Uterus (tissue), 4 donors: ENCODE measurements at places on chromosomes 16 and 17.

- no peak for DNase-seq
Observed at GRCh38 chr17:28665994-28666393, 4.0 kb downstream of the SUPT6H start.

GRCh38 chr17:38709864-38710603 lies 5.0 kb downstream of the MLLT6 start:
- no peak for DNase-seq

DNA sequence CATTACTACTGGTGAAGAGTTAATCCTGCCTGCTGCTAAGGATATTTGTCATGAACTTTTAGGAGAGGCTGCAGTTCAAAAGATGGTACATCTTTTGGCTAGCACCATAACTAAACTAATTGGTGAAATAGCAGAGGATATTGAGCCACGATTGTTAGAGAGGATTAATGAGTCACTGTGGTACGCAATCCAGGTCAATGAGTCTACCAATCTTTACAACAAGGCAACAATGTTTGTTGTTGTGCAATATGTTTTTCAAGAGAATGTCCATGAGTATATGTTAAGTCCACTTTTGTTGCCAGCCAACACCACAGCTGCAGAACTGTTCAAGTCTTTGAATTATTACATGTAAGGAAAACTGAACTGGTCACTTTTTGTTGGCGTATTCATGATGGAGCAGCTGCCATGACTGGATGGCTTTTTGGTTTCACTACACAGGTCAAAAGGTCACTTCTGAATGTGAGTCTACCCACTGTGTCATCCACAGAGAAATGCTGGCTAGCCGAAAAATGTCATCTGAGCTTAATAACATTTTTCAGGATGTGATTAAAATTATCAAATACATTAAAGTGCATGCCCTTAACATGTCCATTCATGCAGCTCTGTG lies 402.6 kb upstream of the KIF2B start:
- no peak for DNase-seq

- DNase-seq, result no peak
Observed at GRCh38 chr16:53829186-53829747, 125.3 kb downstream of the FTO start.

DNA sequence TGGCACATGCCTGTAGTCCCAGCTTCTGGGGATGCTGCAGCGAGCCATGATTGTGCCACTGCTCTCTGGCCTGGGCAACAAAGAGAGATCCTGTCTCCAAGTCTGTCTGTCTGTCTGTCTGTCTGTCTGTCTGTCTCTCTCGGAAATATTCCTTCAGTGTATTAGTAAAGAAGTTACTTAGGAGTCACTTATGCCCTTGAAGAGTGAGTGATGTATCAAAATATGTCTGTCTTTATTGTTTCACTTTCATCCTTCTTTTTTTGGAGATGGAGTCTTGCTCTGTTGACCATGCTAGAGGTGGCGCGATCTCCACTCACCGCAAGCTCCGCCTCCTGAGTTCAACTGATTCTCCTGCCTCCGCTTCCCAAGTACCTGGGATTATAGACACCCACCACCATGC lies 410.5 kb downstream of the WWOX start:
- no peak for DNase-seq

GRCh38 chr17:61627658-61628057 lies 36.6 kb upstream of the NACA2 start:
- no peak for DNase-seq

DNA sequence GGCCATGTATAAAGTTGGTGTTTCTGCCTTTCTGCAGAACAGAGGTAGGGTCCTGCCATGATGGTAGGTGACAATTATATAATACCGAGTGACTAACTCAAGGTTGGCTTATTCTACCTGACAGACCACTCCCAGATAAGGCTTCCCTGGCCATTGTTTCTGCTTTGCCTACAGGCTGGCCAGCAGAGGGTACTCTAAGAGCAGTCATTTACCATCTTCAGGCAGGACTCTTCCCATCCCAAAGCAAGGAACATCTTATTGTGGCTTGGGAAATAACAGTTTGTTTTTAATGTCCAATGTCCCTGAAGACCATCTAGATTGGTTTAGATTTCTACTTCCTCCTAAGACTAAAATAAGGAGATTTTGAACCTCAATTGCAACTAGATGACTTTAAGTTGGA lies 74.1 kb downstream of the SNX11 start:
- no peak for DNase-seq

DNA sequence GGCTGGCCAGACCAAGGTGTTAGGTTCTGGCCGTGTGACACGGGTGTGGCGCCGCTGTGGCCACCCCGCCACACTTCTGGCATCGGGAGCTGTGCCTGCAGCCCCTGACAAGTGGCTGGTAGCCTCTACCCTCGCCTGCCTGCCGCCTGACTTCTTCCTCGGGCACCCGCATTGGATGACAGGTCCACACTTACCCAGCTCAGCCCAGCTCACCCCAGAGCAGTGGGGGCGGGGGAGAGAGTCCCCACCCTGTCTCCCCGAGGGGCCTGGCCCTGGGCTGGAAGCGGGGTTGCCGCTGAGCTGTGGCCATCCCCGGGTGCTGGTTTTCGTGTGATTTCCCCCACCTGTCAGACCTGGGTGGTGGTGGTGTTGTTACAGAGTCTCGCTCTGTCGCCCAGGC lies 53.9 kb upstream of the ACSF3 start:
- no peak for DNase-seq

GRCh38 chr17:58047376-58048150 lies 35.7 kb upstream of the DYNLL2 start:
- no peak for DNase-seq

DNA sequence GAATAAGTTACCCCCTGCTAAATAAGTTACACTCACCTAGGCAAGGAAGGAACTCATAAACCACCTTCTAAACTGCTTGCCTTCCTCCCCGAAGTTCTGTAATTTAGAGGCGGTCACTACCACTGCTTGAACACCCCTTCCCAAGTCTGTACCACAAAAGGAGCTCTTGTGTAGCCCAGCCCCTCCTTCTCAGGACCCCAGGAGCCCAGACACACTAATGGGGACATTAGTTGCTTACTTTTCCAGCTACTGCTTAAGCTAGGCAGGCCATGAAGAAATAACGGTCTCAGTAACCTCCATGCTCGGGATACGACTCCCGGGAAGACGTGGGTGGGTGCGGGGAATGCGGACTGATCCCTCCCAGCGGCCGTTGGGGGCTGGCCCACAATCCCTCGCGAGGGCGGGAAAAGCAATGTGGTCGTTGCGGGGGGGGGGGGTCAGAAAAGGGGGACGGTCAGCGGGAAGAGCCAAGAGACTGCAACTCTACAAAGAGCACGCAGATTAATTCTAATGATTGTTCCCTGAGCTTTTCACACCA lies at the start of gene TEX14:
Gene TEX14 (minus strand): TSS at position 345 of the 538 bp plus-strand sequence. CDS start 40,044 bp downstream, outside the sequence.
- peak; percentile 14 for DNase-seq

GRCh38 chr17:1197379-1197778 lies 17.6 kb upstream of the ABR start:
- peak; percentile 37 for DNase-seq

DNA sequence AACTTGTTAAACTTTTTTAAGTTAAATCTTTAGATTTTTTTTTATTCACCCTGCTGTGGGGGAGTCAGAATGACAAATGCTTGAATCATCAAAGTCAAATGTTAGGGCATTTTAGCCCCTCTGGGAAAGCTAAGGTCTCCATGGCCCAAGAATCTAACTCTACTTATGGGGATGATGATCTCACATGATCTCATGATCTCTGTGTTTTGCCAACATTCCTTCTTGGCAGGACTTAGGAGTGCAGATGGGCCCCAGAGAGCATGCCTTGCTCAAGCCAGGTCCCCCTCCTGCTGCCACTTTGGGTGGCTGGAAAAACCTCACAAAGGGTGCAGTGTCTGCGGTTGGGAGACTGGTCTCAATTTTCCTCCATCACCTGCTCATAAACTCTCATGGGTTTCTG lies 108.6 kb downstream of the PRKCB start:
- no peak for DNase-seq

DNA sequence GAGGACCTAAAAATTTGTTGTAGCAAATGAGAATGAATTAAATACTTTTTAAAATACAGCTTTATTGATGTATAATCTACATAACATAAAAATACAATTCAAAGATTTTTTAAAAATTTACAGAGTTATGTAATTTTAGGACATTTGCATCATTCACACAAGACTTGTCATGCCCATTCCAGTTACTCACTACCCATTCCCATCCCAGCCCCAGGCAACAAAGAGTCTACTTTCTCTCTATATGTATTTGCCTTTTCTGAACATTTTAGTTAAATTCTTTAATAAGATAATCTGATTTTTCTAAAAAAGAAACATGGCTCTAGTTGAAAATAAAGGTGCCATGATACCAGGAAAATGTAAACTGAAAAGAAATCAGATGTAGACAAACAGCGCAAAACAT lies 354.2 kb downstream of the PMP22 start:
- no peak for DNase-seq

GRCh38 chr17:73510981-73511718 lies 133.1 kb downstream of the SDK2 start:
- no peak for DNase-seq

DNA sequence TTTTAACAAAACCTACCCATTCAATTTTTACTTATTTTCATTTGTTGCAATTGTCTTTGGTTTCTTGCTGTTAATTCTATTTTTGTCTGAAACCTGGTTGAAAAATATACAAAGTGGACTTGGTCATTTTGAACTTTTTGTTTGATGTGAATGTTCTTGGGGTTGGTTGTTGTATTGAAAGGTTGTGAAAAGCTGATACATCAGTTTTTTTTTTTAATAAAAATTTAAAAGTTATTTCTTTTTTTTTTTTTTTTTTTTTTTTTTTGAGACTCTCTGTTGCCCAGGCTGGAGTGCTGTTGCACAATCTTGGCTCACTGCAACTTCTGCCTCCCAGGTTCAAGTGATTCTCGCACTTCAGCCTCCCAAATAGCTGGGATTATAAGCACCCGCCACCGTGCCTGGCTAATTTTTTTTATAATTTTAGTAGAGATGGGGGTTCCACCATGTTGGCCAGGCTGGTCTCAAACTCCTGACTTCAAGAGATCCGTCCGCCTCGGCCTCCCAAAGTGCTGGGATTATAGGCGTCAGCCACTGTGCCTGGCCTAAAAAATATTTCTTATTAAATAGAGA lies 28.9 kb downstream of the WIPF2 start:
- no peak for DNase-seq

- no peak for DNase-seq
Observed at GRCh38 chr16:15879255-15879811, 9.1 kb downstream of the CEP20 start.

DNA sequence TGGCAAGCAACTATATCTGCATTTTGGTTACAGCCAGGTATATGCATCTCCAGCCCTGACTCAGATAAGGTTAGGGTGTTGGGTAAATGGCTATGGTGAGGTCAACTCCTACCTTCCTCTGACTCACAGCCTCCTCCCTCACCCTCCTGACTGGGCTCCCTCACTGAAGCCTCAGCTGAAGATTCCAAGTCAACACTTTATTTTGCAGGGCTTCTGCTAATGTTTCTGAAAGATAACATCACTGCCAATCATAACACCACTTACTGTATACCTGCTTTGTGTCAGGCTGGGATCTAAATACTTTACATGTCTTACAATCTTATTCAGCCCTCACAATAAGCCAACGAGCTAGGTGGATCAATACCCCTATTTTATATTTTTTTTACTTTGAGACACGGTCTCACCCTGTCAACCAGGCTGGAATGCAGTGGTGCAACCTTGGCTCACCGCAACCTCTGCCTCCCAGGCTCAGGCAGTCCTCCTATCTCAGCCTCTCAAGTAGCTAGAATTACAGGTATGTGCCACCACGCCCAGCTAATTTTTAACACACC lies 47.8 kb upstream of the GCSH start:
- DNase-seq, result no peak

- DNase-seq, result no peak
Observed at GRCh38 chr17:76199469-76199868, 40.8 kb downstream of the RNF157 start.

DNA sequence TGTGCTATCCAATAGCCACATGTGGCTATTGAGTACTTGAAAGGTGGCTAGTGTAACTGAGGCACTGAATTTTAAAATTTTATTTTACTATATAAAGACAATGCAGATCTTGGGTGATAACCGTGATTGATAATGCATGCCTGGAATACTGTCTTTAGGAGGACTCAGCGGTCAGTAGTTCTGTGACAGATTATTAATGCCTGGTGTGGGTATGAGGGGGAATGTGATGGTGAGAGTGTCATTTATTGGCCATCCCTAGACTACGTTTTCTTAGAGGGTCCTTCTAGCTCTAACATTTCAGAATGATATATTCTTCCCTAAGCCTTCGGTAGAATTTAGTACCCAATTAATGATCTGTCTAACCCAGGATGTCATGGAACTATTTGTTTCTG lies 157.6 kb downstream of the CPPED1 start:
- DNase-seq, result no peak

- no peak for DNase-seq
Observed at GRCh38 chr16:78310196-78310595, 210.7 kb downstream of the WWOX start.

- DNase-seq, result peak; percentile 36
Observed at GRCh38 chr17:68054296-68054900, 18.9 kb downstream of the KPNA2 start.

GRCh38 chr16:51039638-51040331 lies 111.3 kb downstream of the SALL1 start:
- no peak for DNase-seq

- no peak for DNase-seq
Observed at GRCh38 chr17:40632216-40632615, 15.4 kb downstream of the SMARCE1 start.

GRCh38 chr17:6162892-6163291 lies 92.7 kb downstream of the WSCD1 start:
- no peak for DNase-seq

GRCh38 chr16:9138021-9138680 lies 46.7 kb downstream of the HAPSTR1 start:
- DNase-seq, result no peak

- DNase-seq, result no peak
Observed at GRCh38 chr17:1707107-1707506, 3.1 kb downstream of the TLCD2 start.

DNA sequence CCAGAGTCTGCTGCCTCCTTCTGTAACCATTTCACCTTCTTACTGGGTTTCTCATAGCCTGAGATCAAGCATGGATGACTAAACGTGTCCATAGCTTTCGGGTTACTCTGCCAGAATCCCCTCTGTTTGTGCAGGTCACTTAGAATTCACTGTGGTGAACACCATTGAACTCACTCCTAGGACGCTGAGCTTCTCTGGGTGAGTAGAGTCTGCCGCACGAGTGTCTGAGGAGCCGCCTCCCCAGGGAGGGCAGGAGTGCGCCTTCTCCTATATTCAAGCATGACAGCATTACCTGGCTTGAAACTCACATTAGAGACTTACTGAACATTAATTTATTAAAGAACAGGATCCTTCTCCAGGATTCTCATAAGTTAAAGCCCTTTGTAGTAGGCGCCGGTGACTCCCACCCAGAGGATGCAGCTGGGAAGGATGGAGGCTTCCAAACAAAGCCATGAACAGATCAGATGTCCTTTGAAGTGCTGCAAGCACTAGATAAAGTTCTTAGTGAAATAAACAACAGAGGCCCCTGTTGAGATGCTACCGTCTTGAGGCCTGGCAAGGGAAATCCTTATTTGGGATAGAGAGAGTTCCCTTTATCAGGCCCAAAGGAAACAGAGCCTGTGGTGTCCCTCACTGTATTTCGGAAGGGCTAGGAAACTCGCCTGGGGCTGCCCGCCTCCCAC lies 144.6 kb upstream of the PLCG2 start:
- DNase-seq, result peak; percentile 43
